ENCODE measurements at places on chromosomes 6 and 20. TPM values are rescaled to one million over a fixed set of nuclear protein-coding genes. Genes with fewer than 3 reads are reported as not detected.

BPIFA1 gene
- total RNA-seq, result not detected

PI3 gene
- total RNA-seq, result not detected

TNFRSF6B gene
- not detected for total RNA-seq

DEFB119 gene
- not detected for total RNA-seq

BLOC1S5 gene
- total RNA-seq, result 20.5 TPM
